ENCODE measurements at places on chromosomes 2 and 18.

DNA sequence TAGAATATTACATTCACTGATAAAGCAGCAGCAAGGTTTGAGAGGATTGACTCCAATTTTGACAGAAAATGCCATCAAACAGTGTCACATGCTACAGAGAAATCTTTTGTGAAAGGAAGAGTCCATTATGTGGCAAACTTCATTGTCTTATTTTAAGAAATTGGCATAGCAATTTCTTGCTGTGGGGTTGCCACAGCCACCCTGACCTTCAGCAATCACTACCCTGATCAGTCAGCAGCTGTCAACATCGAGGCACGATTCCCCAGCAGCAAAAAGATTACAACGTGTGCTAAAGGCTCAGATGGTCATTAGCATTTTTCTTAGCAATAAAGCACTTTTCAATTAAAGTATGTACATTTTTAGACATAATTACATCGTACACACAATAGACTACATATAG, 74.7 kb downstream of the PRKCE start:
- no peak for DNase-seq

DNA sequence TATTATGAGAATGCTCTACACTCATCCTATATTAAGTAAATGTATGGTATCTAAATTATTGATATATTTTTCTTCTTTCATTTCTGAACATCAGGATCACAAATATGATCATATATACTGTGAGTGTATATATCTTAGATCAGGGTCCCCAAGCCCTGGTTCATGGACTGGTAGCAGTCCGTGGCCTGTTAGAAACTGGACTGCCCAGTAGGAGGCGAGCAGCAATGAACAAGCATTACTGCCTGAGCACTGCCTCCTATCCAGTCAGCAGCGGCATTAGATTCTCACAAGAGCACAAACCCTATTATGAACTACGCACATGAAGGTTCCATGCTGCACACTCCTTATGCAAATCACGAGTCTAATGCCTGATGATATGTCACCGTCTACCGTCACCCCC, 1247.1 kb upstream of the NXPH2 start:
- DNase-seq = no peak

- no peak for DNase-seq
Observed at GRCh38 chr2:73133566-73134197, 20.9 kb upstream of the RAB11FIP5 start.

- no peak for DNase-seq
Observed at GRCh38 chr18:48896875-48897511, 53.8 kb downstream of the SMAD7 start.

GRCh38 chr18:9296233-9297006, 38.2 kb upstream of the TWSG1 start:
- no peak for DNase-seq

DNA sequence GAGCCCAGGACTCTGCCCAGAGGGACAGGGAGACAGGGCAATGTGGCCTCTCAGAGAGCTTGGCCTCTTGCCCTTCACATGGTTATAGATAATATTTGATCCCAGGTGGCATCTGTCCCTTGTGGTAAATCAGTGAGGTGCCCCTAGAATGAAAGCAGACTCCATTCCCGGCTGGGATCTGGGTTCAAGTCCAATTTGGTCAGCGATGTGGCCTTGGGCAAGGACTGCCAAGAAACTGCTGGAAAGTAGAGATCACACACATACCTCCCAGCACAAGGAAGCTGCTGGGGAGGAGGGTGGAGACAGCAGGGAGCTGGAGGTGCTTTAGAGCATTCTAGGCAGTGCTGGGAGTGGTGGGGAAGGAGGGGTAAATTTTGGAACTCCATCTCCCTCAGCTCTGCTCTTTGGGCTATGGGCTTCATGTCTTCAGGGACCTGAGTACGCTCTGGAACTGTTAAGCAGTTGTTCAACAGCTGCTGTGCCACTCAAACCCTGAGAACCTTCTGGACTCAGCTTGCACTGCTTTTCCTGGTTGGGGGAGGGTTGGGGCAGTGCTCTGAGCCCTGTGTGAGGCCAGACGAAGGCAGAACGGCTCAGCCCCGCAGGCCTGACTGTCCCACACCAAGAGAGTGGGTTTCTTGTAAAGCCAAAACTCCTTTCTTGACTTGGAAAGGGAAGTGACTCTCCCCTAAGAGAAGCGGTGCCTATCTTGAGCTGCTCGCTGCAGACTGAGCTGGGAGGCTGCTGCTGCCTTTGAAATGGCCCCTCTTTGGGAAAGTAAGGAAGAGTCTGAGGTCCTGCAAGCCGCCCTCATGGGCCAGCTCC, 23.0 kb downstream of the INPP5D start:
- no peak for DNase-seq

GRCh38 chr2:70772486-70773155, 4.6 kb upstream of the ADD2 start:
- DNase-seq = no peak

DNA sequence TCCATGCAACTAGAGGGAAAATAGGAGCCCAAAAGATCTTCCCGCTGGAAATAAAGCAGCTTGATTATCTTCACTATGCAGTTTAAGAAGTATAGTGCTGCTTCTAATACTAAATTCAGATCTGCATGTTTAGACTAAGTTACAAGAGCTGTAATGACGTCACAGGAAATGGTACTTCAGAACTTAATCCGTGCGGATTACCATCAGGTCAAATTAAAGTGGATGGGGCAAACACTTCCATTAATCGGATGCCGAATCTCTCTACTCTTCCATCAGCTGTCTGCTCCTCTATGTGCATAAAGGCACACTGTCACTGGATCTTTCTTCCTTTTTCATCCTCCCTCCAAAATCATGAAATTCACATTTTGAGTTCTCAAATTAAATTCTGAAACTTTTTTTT, 52.6 kb downstream of the TRAPPC12 start:
- no peak for DNase-seq

DNA sequence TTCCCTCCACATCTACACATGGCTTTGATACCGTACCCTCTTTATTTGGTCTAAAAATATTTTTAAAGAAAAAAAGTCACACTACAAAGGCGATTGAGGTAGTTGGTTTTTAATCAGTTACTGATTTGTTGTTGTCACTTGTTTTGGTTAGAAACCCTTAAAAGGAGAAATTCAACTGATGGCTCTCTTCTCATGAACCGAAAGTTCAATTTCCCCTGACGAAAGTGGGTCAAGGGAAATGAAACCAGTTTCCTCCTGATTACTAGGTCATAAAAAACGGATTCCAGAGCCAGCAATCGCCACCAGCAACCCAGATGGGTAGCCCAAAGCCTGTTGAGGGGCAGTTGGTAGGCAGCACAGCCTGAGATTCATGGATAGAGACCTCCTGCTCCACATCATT, 63.2 kb downstream of the DLGAP1 start:
- no peak for DNase-seq

- no peak for DNase-seq
Observed at GRCh38 chr18:34084635-34085034, 140.1 kb downstream of the NOL4 start.

GRCh38 chr2:3223080-3223923, 154.3 kb downstream of the EIPR1 start:
- DNase-seq = peak; percentile 87

DNA sequence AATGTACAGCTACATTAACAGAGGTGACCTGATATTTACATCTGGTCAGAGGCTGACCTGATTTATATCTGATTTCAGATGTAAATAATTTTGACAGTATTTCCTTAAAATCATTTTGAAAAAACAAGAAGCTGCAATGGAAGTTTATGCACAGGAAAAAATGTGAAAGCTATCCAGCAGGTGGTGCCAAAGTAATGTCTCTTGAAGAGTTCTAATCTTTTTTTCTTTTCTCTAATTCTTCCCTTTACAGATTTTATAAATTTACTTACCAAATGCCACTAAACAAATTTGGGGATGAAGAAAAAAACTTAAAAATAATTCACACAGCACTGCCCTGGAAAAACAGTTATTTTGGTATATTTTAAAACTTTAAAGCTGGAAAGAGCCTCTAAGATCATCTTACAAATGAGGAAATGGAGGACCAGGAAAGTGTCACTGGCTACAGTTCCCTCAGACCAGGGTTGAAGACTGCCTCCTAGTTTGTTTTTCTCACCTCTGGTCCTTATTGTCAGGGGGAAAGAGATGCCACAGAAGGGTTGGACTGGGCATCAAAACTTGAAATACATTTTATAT, 16.4 kb upstream of the FBLN7 start:
- no peak for DNase-seq

DNA sequence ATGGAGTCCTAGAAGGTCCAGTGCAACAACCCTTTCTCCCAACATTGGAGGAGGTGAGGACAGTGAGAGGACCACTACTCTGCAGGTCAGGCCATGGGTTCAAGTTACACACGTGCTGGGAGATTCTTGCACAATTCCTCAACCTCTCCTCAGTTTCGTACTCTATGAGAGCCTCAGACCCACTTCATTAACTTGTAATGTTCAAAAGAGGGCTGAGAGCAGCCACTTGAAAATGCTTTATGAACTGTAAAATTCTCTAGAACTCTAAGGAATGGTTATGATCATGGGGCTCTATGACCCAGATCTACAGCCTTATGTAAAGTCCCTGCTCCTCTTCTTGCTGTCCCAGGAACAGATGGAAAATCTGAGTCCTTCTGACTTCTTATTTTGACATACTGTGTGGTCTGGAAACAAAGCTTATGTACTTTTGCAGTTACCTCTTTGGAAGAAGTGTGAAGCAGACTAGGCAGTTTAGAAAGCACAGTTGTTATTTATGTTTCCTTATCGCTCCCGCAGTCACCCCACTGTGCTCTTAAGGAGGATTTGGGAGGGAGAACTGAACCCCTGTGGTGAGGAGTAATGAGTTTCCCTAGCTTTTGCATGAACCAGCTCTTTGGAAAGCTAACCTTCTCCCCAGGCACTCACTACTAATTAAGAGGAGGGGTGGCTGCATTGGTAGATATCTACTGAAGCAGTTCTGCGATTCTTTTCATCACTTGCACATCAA, 296.6 kb downstream of the LRRTM1 start:
- no peak for DNase-seq

DNA sequence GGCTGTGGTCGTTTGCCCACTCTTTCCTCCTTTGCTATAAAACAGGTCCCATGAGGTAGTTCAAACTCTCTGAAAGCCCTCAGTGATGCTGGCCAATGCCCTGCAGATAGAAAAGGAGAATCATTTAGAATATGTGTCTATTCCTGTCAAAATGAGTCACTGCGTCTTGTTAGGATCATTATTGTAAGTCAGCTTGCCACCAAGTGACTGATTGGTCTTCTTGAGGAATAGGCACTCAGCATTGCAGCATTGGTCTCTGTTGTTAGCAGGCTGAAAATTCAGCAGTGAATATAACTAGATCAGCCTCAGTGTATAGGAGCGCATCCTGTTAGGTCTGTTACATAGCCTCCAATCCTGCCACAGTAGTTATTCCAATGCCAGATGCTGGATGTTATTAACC, 28.9 kb downstream of the PRKRA start:
- DNase-seq = no peak

DNA sequence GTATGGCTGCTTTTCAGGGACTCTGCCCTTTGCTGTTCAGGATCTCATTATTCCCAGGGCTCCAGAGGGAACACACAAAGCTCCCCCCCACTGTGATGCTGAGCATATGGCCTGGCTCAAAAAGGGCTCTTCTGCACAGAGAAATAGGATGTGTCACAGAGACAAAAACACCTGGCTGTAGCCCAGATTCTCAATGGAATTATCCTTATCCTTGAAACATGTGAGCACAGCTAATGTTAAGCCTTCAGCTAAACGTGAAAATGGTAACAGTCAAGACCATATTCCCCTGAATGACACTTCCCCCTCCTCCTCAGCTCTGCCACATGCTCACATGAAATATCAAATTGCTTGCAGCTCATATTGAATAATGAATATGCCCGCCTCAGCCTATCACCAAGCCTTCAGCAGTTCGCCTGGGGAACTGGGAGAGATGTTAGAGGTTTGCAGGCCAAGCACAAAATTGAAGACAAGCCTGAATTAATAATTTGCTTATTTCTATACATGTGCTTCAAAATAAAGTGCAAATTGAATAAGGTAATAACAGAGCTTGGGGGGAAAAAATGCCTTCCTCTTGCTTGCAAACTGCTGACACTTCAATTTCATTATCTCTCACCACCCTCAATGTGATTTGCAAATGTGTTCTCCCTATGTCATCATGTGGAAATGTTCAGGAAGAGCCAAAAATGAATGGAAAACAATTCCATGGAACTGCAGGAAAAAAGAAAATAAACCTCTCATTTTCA, 181.0 kb upstream of the HNRNPA3 start:
- DNase-seq = no peak

DNA sequence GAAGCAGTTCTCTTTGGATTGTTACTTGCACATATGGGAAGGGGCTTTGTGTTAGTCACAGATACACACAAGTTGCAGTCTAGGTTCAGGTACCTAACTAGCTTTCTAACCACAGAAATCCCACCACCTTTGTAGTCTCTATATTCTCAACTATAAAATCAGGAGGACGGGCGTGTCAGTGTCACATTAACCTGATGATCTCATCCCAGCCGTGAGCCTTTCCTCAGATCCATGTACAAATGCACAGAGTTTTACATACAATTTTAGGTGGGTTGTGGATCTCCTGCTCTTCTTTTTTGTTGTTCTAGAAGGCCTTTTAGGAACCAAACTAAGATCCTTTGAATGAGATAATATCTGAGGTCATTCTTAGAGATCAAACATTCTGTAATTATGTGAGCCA, 94.0 kb downstream of the ZNF532 start:
- DNase-seq = no peak

GRCh38 chr2:15734674-15735483, 143.2 kb downstream of the DDX1 start:
- no peak for DNase-seq

GRCh38 chr2:105809097-105809473, 64.4 kb downstream of the NCK2 start:
- DNase-seq = peak; percentile 48

GRCh38 chr2:113676623-113677266, 49.7 kb downstream of the RABL2A start:
- no peak for DNase-seq

- no peak for DNase-seq
Observed at GRCh38 chr2:197137826-197138477, 172.6 kb downstream of the ANKRD44 start.

- DNase-seq = no peak
Observed at GRCh38 chr2:58853420-58853819, 612.3 kb upstream of the FANCL start.

DNA sequence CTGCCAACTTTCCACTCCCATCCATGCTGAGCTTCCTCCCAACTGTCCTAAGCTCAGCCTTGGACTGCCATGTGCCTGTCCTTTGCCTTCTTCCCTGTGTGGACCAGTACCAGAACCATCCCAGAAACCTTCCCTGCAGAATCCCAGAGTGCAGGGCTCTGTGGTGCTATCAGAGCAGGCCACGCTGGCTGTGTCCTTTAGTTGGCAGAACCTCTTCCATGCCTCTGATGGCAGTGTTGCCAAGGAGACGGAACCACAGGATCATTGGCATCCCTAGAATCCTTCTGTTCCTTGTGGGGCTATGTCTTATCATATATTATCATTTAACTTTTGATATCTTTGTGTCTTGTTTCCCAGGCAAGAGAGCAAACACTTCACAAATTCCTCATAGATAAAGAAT, 73.0 kb upstream of the NOSTRIN start:
- no peak for DNase-seq

GRCh38 chr2:1541819-1542475, 128.7 kb downstream of the TPO start:
- no peak for DNase-seq

Measured in activated T-cell treated with anti-CD3 and anti-CD28 coated beads for 24 hours (primary cell).